Activated naive CD8-positive, alpha-beta T cell treated with anti-CD3 and anti-CD28 coated beads for 36 hours (primary cell): ENCODE measurements at places on chromosomes 11 and 22. TPM values are rescaled to one million over a fixed set of nuclear protein-coding genes. Genes with fewer than 3 reads are reported as not detected.

DNA sequence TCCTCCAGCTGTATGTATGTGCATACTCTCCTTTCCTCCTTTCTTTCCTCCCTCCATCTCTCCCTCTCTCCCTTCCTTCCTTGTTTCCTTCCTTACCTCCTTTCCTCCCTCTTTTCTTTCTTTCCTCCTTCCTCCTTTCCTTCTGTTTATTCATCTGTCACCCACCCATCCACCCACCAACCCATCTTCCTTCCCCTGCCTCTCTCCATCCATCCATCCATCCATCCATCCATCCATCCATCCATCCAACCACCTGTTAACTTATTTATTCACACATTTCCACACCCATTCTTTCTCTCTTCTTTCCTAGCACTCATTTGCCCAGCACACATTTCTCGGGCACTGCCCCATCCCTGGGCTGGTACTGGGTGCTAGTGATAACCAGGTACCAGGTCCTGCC is 443.9 kb downstream of the MIAT start:
- no peak for DNase-seq

The KMT2A gene
- total RNA-seq: 58.9 TPM

The YIF1A gene
- 72.4 TPM for total RNA-seq

GRCh38 chr11:86940122-86940777 is 14.9 kb downstream of the FZD4 start:
- no peak for DNase-seq
